ENCODE measurements at places on chromosomes 6 and 20.
A peak's percentile ranks its signal among the peaks of the same experiment; 100 is the strongest.

- no peak for DNase-seq
Measured at GRCh38 chr20:52168116-52168515, 23.5 kb downstream of the ZFP64 start.

DNA sequence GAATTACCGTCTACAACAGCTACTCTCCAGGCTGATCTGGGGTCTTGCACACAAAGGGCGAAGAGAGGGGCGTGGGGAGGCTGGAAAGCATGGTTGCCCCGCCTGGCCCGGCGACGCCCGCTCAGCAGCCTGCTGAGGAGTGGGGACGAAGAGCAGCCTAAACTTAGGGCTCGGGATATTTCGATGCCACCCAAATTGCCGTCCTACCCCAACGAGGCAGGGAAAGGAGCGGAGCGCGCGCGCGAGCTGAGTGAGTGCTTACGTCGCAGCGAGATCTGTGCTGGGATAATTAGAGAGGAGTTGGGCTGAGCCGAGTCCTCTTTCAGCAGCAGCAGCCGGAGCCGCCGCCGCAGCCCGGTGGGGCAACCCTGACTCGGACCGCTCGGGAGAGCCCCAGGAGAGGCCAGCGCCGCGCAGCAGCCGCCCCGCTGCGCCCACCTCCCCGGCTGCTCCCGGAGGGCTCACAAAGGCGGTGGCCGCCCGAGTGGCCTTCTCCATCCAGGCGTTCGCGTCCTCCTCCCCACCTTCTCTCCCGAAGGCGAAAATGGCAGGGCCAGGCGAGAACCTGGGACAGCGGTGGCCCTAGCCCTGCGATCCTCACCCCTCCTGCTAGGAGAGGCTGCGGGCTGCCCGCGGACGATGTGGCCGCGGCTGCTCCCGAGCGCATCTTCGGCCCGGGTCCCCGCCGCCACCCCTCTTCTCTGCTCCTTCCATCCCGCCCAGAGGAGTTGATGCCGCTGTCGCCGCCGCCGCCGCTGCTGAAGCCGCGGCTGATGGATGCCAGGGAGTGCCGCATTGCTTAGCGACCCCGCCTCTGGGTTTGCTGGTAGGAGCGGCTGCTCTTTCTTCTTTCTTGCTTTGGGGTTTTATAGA lies at the start of gene CLVS2:
TSS of gene CLVS2 (plus strand) at position 315 of the 873 bp plus-strand sequence. CDS start 1,543 bp downstream, outside the sequence.
- no peak for DNase-seq

GRCh38 chr20:49542514-49542991 lies 25.4 kb downstream of the PTGIS start:
- no peak for DNase-seq

GRCh38 chr6:72363844-72364740 lies 257.8 kb upstream of the KCNQ5 start:
- DNase-seq, result no peak

DNA sequence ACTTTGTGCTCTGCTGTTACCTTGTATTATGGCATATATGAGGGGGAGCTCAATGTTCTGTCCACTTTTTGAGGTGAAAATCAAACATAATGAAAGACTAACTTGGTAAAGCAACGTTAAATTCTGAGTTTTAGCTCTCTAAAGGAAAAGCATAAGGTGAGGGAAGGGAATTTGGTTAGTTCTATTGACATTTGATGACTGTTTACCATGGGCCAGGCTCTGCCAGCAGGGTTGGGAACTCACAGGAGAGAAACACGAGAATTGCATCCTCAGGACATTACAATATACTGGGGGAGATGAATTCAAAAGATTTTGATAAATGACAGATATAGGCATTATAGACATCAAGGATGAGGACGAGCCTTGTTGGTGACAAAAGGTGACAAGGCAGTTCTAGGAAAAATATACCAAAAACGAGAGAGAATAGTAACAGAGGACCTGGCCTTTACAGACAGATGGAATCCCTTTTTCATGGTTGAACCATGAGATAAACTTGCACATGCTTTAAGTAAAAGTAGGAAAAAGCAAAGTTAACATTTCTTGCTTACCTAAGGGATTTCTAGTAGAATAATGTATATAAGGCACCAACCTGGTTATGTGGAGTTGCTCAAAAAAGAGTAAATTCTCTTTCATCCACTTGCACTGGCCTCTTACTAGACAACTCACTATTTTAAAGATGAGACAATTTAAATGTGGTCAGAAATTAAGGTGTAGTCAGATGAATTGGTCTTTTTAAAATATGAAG lies 191.4 kb downstream of the NKAIN2 start:
- no peak for DNase-seq

- DNase-seq, result no peak
Measured at GRCh38 chr20:49136817-49137571, 51.1 kb downstream of the STAU1 start.

DNA sequence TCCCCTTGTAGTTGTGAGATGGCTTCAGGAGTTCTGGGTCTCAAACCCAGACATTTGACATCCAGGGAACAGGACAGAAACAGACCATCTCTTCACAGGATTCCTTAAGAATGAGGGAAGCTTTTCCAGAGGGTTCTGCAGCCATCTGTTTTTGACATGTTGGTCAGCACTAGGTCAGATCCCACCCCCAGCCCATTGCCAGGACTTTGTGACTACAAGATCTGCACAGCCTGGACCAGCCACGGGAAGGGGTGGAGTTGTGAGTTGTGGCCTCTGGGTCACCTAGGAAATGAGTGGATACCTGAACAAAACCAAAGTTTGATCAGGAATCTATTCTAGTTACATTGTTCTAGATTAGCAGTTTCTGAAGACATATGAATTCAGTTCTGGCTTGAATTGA lies 39.2 kb upstream of the SSTR4 start:
- no peak for DNase-seq

DNA sequence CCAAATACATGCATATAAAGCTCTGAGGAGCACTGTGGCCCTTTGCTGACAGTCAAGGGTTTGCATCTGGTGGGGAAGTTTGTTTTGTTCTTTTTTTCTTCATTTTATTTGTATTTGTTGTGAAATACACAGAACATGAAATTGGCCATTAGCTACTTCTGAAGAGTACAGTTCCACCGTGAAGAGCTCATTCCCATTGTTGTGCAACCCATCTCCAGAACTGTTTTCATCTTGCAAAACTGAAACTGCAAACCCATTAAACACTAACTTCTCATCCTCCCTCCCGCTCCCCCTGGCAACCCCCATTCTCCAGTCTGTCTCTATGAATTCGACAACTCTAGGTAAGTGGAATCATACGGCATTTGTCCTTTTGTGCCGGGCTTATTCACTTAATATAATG lies 231.3 kb downstream of the TFAP2C start:
- DNase-seq, result no peak

DNA sequence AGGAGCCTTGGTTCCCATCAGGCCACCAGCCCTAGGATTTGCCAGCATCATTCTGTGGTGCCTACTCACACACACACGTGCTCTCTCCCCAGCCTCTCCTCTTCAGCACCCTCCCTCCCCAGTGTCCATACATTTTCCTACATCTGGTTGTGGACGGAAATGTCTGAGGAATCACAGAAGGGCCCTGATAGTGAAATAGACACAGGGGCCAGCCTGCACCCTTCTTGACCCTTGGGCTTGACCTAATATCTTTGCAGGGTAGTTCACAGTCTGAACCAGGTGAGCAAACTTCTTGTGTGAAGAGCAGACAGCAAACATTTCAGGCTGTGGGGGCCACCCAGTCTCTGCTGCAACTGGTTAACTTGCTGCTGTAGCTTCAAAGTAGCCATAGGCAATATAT lies 108.5 kb upstream of the NXT1 start:
- DNase-seq, result no peak

DNA sequence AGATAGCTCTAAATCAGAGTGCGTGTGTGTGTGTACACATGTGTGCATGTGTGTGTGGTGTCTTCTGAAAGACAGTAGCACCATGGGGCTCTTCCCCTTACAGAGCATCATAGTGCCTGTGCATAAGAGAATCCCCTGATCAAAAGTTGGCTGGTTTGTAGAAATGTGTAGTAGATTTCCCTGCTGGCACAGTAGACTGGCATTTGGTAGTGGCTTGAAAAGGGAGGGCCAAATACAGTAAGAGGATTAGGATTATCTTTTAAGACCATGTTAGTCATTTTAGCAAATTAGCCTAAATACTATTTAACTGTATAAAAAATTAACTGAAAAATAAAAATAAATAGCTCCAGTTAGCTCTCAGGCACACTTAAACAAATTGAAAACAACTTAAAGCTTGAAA lies 112.6 kb downstream of the B3GAT2 start:
- no peak for DNase-seq

GRCh38 chr20:29408034-29408695 lies 1849.3 kb upstream of the DEFB115 start:
- DNase-seq, result no peak

GRCh38 chr6:139457476-139457875 lies 83.0 kb upstream of the CITED2 start:
- DNase-seq, result no peak

DNA sequence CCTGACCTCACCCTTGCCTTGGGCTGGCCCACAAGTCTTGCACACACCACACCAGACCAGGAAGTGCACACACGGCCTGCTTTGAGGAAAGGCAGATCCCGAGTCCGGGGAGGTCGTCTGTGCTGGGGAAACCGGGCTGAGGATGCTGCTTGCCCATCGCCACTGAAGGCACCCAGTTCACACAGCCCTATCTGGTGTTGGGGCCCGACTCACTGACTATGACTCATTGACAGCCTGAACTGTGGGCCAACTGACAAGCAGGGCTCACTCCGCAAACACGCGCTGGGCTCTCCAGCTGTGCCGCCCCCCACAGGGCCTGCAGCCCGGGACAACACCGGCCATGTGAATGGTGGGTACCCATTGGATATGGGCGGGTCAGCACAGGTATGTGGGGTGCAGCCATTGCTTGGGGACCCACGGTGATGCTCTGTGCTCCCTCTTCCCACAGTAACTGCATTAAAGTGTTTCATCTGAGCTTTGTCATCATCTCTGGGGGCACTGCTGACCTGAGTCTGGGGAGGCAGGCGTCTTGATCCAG lies 1.6 kb downstream of the SAMD10 start:
- no peak for DNase-seq

DNA sequence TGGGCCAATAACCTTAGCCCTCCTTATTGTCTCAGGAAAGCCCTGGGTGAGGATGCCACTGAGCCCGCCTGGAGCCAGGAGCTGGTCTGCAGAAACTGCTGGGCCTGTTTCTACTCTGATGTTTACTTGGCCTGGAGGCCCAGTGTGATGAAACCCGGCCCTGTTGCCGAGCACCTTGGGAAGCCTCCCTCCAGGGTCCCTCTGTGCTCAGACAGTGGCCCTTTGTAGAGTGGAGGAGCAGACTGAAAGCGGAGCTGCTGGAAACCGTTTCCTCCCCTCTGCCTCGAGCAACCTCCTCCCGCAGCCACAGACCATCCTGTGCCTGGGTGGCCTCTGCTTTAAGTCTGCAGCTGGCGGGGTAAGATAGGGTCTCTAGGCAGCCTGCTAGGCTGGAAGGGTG lies 84.1 kb upstream of the EPB41L1 start:
- DNase-seq, result no peak

- DNase-seq, result no peak
Measured at GRCh38 chr6:119453242-119454200, 104.0 kb upstream of the MAN1A1 start.

- DNase-seq, result no peak
Measured at GRCh38 chr20:60152792-60153191, 194.6 kb downstream of the CDH26 start.

DNA sequence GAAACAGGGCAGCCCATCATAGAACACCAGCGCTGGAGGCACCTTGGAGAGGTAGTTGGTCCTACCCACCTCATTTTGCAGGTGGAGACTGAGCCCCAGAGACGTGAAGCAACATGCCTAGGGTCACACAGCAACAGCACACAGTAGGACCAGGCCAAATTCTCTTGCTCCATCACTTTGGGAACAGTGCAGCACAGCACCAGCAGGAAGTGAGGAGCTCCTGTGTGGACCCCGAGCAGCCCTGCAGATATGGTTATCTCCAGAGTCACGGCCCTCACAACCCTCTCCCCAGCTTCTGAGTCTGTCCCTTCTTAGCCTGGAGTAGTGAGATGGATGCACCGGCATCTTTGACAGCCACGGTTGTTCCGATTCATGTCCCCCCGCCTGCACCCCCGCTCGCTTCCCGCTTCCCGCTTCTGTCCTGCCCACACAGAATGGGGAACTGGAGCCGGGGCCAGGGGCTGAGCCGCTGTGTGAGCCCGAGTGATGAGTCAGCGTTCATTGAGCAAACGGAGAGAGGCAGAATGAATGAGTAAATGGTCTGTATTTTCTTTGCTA lies 72.6 kb upstream of the DUSP22 start:
- peak; percentile 69 for DNase-seq

DNA sequence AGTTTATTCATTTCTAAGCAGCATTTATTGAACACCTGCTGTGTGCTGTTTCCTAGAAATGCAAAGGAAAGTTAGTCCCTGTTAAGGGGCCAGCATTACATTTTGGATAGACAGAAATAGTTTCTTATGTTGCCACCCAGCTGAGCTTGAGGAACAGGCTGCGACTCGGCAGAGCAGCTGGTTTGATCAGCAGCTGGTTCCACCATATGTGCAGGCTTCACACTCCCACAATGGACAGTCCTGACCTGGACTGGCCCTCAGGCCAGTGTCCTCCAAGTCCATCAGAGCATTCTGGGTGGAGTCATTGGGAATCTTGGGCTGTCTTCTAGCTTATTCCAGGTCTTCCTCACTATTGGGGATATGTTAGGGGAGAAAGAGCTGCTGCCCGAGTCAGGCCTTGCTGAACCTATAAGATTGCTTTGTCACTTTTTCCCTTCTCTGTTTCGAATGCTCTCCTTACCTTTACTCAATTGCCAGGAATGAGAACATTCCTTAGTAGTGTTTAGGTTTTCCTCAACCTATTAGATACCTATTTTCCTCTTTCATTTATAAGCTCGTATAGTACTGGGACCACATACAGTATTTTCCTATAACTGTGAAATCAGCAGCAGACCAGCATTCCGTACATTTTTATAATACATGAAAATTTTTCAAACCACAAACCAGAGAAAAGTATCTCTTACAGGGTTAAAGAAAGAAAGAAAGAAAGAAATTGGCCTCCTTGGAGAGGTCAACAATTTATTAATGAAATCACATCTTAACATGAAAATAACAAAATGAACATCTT lies 203.0 kb downstream of the FARS2 start:
- no peak for DNase-seq

GRCh38 chr6:84766118-84766798 lies 1.9 kb upstream of the TBX18 start:
- no peak for DNase-seq

DNA sequence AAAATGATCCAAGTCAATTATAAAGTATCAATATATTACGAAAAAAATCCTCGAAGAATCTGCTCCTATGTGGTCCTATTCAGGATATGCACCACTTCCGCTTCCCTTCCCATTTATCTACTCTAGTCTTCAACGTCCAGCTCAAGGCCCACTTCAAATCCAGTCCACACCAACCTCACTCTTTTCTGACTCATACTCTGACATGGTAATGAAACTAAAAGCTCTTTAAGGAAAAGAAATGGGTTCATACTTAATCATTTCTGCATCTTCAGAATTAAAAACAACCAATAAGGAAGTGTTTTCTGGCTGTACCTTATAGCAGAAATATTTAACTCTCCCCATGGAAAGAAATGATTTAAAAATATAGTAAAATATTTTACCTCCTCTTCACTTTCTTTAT lies 15.1 kb downstream of the DEK start:
- DNase-seq, result no peak

DNA sequence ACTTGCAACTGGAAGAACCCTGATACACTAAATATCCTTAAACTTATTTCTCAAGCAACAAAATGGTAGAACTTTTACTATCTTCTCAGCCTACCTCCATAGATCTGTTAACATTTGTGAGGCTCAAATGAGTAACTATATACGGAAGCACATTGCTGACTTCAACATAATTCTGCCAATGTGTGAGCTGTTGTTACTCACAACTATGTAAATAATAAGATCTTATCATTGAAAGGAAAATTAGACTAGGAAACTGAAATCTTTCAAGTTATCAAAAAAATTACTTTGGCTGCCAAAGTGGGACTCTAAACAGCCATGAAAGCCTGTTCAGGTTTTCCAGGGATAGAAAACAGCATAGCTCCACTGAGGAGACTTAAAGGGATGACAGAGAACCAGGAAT lies 40.2 kb upstream of the TASP1 start:
- DNase-seq, result no peak

Measured in GM12865 (cell line).